Caco-2 (cell line): ENCODE measurements at places on chromosomes 4 and X. TPM values are rescaled to one million over a fixed set of nuclear protein-coding genes. Genes with fewer than 3 reads are reported as not detected.

PNMA5 gene
- total RNA-seq = not detected in 2 replicates

- no peaks in the 10 kb centered on the region for H3K36me3 ChIP-seq
- no peak overlapping the region for H3K27ac ChIP-seq
- DNase-seq = no peak
- H3K4me1 ChIP-seq = peaks cover 8% of the 10 kb centered on the region
- no peaks in the 10 kb centered on the region for H3K27me3 ChIP-seq
- no peak overlapping the region for H3K4me3 ChIP-seq
These were observed 5.1 kb upstream of the ING2 start for GRCh38 chr4:183499801-183500200.

DNA sequence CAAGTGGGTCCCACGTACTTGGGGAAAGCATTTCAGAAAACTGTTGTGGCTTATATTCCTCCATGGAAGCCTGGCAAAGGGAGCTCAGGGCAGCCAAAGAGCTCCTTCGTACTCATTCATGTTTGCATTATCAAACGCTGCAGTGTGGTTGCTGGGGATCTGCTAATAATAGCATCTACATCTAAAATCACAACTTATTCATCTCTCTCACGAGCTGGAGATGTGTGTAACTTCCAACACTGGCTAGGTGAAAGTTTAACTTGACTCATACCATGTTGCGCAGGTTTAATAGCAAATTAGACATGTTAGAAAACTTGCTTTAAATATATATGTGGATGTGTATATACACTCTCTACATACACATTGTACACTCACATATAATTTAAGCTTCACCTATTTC lies 415.1 kb downstream of the AFF2 start:
- no peak overlapping the region for H3K27ac ChIP-seq
- H3K36me3 ChIP-seq = no peaks in the 10 kb centered on the region
- no peak for DNase-seq
- H3K4me1 ChIP-seq = no peaks in the 10 kb centered on the region

DNA sequence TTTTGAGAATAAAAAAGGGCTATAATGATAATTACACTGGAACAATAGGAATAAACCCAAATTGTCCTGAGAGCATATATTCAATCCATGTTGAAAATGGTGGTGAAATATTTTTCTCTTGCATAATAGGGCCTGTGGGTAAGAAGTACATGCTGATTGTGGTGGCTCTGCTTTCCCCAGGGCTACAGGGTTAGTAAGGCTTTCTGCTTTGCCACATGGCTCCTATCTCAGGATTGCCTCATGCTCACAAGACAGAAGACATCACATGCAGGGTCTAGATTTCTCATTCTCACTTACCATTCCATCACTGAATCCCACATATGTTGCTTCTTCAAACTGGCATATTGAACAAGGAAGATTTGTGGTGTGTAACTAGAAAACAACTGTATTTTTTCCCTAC lies 12.4 kb upstream of the VEGFC start:
- H3K4me1 ChIP-seq = no peaks in the 10 kb centered on the region
- no peak for DNase-seq
- no peaks in the 10 kb centered on the region for H3K36me3 ChIP-seq
- no peak overlapping the region for H3K4me3 ChIP-seq

GRCh38 chr4:37927434-37927833 lies 32.8 kb upstream of the PTTG2 start:
- H3K4me3 ChIP-seq = no peak overlapping the region
- DNase-seq = no peak
- no peaks in the 10 kb centered on the region for H3K36me3 ChIP-seq
- H3K4me1 ChIP-seq = no peaks in the 10 kb centered on the region
- no peak overlapping the region for H3K27ac ChIP-seq

DNA sequence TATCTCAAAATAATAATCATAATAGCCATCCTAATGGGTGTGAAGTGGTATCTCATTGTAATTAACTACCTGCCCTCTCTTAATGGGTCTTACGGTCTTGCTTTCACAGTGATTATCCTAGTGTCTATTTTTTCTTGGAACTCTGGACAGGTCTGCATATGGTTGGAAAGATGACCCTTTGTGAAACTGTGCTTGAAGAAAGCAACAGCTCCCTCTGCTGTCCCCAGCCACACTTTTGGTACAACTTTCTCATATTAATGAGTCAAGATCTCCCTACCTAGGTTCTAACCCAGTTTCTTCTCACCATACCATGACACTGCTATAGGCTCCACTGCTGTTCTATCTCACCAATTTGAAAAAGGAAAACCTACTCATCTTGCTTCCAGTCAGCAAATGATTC lies 2.4 kb downstream of the TFDP3 start:
- no peaks in the 10 kb centered on the region for H3K36me3 ChIP-seq
- H3K4me1 ChIP-seq = no peaks in the 10 kb centered on the region
- H3K27me3 ChIP-seq = no peaks in the 10 kb centered on the region
- no peak overlapping the region for H3K4me3 ChIP-seq
